ENCODE measurements at places on chromosomes 3 and 15.

GRCh38 chr3:34213478-34213877 is 415.0 kb downstream of the PDCD6IP start:
- DNase-seq = no peak

DNA sequence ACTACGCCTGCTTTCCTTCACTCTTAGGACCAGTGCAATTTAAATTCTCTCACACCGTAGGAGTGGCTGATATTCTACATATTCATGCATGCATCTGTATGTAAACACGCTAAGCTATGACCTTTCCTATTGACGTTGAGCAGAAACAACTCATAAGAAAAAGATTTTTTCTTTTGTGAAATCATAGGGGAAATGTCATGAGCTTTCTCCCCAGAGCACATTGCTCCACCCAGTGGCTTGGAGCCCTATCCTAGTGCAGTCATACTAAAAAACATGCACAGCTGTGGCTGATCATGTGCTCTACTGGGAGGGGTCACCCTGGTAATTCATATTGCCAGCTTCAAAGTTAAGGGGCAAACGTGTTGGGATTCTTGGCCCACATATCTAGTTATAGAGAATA is 1.8 kb upstream of the MESD start:
- no peak for DNase-seq

DNA sequence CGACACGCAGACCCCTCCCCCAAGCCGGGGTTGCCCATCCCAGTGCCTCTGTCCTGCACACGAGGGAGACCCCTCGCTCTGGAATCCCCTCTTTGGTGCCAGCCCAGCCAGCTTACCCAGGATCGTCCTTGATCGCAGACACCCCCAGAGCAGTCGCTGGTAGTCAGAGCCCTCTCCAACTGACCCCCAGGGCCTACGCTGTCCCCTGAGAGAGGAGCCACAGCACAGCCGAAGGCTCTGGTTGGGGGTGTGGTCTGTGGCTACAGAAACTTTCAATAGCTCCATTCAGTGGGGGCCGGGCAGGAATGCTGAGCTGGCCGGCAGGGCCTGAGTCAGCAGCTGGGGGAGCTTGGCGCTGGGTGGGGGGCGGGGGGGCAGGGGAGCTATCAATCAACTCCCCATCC is at the start of gene LCTL:
Gene LCTL (minus strand): TSS at position 258 of the 404 bp plus-strand sequence. CDS start 633 bp downstream, outside the sequence.
- no peak for DNase-seq

- DNase-seq = no peak
Observed at GRCh38 chr15:41150279-41150678, 34.2 kb upstream of the INO80 start.

- DNase-seq = no peak
Observed at GRCh38 chr3:175640958-175641357, 781.8 kb downstream of the NAALADL2 start.

- DNase-seq = no peak
Observed at GRCh38 chr3:11600501-11601282, 43.0 kb downstream of the VGLL4 start.

DNA sequence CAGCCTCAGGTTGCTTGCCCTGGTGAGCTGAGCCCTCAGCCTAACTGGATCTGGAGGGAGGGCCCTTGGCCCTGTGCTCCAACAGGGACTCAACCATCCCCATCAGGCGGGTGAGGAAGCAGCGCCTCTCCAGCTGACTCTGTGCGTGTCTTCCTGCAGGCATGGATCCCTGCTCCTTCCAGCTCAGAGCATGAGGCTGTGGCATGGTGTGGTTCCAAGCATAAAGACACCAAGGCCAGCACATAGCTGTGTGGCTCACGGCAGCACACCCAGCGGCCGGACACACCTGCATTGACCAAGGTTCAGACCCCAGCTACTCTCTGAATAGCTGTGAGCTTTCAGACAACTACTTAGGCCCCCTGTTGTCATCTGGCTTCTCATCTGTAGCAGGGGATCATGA is 131.0 kb upstream of the PLXNA1 start:
- DNase-seq = no peak

- DNase-seq = no peak
Observed at GRCh38 chr3:65829228-65829627, 209.5 kb downstream of the MAGI1 start.

DNA sequence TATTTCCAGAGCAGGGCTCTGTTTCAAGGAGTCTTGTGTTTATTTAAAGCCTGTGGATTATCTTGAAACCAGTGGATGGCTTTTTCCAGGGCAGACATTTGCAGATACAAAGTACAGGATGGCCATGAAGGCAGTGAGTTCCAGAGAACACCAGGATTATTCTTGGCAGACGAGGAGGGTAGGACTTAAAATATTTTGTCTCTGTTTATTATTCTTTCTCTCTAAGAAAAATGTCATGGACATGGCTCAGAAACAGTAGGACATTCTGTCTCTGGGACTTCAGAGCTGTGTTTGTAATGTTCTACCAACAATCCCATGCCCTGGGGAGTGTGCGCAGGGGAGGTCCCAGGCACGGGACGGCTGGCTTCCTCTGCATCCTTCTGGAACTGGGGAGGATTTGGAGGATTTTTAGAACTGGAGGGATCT is 125.9 kb downstream of the ATP10A start:
- no peak for DNase-seq

GRCh38 chr3:11393401-11393800 is 121.2 kb downstream of the ATG7 start:
- no peak for DNase-seq

- DNase-seq = no peak
Observed at GRCh38 chr15:64351265-64351664, 4.7 kb downstream of the CSNK1G1 start.

DNA sequence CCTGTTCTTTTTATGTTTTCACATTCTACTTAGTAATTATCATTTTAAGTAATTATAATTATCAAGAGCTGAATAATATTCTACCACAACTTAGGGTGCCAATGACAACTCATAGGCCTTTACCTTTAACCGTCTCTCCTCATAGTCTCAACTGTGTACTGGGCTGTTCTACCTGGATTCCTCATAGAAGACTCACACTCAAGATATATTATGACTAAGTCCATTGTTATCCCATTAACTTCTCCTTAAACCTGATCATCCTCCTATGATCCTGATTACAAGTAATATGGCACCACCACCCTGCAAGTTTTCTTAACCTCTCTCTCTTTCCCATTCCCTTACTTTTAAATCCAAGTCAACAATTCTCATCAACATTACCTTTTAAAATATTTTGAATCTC is 285.9 kb upstream of the VEPH1 start:
- DNase-seq = no peak

DNA sequence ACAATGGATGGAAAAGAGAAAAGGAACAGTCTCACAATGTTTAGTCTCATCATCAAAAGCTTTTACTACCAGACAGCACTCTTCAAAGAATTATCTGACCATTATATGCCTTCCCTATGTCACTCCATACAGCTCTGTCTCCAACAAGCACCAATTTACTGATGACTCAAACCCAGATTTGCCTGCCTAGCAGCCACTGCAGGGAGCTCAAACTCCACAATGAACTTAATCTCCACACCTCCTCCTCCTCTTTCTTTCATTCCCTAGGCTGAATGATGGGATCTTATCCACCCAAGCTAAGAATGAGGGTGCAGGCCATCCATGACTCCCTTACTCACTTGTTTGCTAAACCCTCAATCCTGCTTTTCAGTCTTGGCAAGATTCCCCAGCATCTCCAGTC is 45.5 kb downstream of the NBEAL2 start:
- DNase-seq = no peak

DNA sequence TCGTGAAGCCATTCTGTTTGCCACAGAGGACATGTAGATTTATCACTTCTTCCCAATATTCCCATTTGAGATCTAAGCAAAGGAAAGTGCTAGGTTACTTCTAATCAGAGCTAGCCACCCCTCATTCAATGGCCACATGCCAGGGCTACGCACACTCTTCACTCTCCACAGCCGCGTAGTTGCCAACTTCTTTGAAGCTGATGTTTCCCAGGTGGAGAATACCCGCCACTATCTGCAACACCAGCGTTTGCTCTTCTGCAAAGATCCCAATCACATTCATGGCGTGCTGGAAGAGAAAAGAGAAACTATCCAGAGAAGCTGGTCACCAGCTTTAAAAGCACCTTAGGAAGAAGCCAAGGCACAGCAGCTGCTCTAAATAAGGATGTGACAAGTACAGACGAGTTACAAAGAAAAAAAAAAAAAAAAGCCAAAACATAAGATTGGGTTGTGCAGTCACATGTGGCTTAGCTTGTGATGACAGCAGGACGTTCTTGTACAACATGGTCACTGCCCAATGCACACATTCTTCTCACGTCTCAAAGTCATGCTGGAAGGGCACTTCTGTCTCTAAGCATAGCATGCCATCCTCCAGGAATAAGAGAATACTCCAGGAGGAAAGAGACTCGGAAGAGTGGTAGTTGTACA is 16.4 kb downstream of the LDHAL6B start:
- DNase-seq = no peak

DNA sequence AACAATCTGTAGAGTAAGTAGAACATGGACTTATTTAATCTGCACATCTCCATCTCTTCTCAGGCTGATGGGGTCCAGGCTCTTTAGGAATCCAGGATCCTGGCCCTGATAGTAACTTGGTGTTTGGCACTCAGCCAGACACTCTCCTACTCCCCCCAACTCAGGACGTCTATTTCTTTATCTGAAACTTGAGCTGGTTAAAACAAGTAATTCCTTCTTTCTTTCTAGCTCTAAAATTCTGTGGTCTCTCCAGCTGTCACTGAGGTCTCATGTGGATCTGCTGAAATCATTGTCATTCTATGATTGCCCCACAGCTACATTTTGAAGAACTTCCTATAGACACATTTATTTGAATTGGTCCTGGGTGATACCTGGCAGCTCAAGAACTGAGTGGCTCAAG is 59.0 kb downstream of the TP63 start:
- no peak for DNase-seq

- DNase-seq = no peak
Observed at GRCh38 chr3:57331078-57331610, 38.7 kb upstream of the ASB14 start.

GRCh38 chr3:102255736-102256135 is 179.1 kb upstream of the ZPLD1 start:
- DNase-seq = no peak

- DNase-seq = no peak
Observed at GRCh38 chr3:104032283-104032682, 1334.4 kb upstream of the ALCAM start.

- no peak for DNase-seq
Observed at GRCh38 chr15:81747482-81747881, 298.3 kb downstream of the MEX3B start.

DNA sequence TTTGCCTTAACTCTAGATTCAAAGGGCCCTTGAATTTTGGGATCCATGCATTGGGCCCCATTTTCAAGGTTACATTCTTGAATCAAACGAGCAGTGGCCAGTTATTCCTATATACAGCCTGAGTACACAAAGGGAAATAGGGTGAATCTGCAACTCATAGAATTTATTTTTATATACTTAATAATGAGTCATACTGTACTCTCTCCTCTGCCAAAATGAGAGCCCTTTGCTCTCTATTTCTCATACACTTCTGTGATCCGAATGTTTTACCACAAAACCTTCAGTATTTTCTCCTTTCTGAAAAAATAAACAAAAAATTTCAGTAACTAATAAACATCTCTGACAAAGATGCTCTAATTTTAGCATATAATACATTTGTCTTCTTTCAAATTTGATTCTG is 116.7 kb downstream of the SERPINI1 start:
- no peak for DNase-seq

GRCh38 chr15:28967066-28967465 is 81.3 kb downstream of the APBA2 start:
- no peak for DNase-seq

DNA sequence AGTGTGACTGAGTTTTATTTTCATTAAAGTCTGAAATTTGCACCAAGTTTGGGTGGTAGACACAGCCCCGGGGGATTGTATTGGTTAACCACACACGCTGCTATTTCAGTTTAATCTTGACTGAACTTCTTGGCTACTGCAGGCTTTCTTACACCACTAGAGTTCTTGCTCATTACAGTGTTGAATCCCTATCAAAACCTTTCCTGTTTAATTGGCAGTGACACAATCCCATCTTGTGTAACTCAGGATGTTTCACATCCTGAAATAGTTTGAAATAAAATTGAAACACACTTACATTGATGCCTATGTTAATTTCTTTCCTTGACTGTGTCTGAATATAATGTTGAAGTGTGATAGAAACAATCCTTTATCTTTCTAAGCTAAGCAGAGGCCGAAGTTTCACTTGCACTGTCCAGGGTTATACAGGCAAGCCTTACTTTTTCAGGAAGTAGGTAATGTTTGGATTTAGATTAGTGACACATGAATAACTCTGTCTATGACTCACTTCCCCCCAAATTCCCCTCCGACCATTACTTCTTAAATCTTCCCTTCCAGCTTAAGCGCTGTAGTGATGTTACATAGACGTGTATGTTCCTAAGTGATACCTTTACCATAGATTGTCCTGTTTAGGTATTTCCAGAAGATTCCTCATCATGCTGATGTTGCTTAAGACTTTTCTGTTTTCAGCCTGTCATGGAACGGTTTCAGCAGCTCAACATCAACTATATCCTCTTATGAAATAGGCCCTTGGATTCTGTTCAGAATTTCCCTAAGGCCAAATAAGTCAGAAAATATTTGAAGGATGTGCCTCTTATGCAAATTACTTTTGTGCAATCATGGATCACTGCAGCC is 16.8 kb downstream of the ATG7 start:
- no peak for DNase-seq

DNA sequence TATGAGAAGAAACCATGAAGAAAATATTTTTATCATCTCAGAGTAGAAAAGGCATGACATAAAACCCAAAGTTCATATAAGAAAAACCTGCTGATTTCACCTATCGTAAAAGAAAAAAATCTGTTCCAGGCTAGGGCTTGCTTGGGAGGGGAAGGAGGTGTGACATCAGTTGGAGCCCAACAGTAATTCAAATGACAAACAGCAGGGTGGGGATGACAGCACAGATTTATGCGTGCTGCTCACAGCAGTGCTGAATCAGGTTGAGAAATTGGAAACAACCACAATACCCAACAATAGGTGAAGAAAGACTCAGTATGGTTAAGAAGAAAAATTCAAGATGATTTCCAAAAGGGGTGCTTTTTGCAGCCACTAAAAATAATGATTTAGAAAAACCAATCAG is 172.4 kb downstream of the PDE8A start:
- no peak for DNase-seq

- no peak for DNase-seq
Observed at GRCh38 chr3:138691351-138691750, 82.8 kb downstream of the FAIM start.

DNA sequence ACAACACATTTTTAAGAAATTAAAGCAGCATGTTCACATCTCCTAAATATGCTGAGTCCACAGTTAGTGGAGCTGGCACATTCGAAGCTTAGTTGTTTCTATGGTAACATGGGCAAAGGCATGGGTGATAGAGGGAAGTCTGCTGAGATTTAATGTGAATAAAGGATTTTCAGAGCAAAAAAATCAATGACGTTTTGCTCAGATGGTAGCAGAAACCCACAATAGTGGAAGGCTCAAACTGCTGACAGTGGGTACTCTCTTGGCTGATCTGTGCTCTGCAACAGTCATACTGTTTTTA is 795.1 kb upstream of the ARPP21 start:
- no peak for DNase-seq

Measured in activated CD8-positive, alpha-beta memory T cell treated with anti-CD3 and anti-CD28 coated beads for 24 hours (primary cell).